IMR-90 (cell line): ENCODE measurements at places on chromosomes 3 and 15.

DNA sequence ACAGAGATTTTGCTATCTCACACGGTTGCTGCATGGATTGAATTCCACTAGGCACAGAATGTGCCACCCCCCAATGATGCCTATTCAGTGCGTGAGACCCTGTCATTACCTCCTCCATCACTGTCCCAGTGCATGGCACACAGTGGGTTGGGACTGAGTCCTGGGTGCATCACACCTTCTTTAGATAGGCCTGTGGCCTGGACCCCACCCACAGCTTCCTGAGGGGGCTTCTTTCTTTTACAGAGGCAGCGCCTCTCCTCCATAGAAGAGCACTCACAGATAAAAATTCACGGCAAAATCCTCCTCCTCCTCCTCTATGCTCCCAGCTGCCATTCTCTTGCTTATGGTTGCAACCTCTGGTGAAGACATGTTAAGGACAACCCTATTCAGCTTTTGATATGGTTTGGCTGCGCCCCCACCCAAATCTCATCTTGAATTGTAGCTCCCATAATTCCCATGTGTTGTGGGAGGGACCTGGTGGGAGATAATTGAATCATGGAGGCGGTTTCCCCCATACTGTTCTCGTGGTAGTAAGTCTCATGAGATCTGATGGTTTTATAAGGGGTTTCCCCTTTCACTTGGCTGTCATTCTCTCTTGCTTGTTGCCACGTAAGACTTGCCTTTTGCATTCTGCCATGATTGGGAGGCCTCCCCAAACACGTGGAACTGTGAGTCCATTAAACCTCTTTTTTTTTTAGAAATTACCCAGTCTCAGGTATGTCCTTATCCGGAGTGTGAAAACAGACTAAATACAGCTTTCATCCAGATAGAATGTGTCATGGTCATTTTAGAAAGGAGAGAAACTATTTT, 147.6 kb downstream of the KLF13 start:
- H3K36me3 ChIP-seq: no peaks in the 10 kb centered on the region
- no peaks in the 10 kb centered on the region for H3K27me3 ChIP-seq
- H3K27ac ChIP-seq: no peak overlapping the region
- DNase-seq: no peak
- H3K4me1 ChIP-seq: peaks cover 14% of the 10 kb centered on the region
- no peak overlapping the region for H3K4me3 ChIP-seq

DNA sequence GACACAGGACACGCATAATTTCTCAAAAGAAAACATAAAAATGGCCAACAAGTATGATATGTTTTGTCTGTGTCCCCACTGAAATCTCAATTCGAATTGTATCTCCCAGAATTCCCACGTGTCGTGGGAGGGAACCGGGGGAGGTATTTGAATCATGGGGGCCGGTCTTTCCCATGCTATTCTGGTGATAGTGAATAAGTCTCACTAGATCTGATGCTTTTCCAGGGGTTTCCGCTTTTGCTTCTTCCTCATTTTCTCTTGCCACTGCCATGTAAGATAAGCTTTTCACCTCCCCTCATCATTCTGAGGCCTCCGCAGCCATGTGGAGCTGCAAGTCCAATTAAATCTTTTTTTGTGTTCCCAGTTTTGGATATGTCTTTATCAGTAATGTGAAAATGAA, 12.1 kb upstream of the POU1F1 start:
- H3K4me1 ChIP-seq: no peaks in the 10 kb centered on the region
- no peak overlapping the region for H3K27ac ChIP-seq
- H3K4me3 ChIP-seq: no peak overlapping the region

DNA sequence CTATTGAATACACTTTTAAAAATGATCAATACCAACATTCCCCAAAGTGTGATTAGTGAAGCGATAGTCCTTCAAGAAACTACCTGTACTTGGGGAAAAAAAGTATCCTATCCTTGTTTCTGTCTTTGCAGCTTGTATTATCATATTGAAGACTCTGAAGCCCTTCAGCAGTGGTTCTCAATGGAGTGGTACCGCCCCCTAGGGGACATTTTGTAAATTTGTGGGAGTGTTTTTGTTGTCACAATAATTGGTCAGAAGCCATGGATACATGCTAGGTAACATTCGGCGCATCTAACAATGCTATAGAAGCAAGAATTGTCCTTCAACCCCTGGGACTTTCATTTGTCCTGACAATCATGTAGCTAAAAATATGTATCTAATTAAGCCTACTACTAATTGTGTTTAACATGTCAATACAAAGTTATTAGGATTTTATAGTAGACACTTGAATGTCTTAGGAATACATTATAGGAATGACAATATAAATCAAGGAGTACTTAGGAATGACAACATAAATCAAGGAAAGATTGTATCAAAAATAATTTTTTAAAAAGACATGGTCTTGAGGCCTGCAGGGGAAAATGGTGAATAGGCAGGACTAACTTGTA, 53.7 kb downstream of the NMD3 start:
- no peaks in the 10 kb centered on the region for H3K27me3 ChIP-seq
- peak; percentile 63 for DNase-seq
- H3K36me3 ChIP-seq: no peaks in the 10 kb centered on the region; the same call in 1 of the 2 replicates
- H3K4me3 ChIP-seq: no peak overlapping the region

DNA sequence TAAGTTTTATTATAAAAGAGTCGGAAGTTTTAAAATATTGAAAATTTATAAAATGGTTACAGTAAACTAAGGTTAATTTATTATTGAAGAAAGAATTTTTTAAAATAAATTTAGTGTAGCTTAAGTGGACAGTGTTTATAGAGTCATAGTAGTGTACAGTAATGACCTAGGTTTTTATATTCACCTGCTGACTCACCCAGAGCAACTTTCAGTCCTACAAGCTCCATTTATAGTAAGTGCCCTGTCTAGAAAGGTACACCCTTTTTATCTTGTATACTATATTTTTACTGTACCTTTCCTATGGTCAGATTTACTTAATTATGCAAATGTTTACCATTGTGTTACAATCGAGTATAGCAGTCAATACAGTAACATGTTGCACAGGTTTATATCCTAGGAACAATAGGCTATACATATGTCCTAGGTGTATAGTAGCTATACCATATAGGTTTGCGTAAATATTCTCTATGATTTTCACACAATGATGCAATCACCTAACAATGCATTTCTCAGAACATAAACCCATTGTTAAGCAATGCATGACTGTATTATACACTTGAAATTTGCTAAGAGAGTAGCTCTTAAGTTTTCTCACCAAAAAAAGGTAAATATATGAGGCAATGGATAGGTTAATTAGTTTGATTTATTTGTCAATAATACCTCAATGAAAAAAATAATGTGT, 106.9 kb upstream of the CD96 start:
- peaks cover 2% of the 10 kb centered on the region; the same call in 1 of the 2 replicates for H3K27me3 ChIP-seq
- H3K36me3 ChIP-seq: no peaks in the 10 kb centered on the region
- H3K27ac ChIP-seq: no peak overlapping the region
- DNase-seq: no peak
- H3K4me3 ChIP-seq: no peak overlapping the region

DNA sequence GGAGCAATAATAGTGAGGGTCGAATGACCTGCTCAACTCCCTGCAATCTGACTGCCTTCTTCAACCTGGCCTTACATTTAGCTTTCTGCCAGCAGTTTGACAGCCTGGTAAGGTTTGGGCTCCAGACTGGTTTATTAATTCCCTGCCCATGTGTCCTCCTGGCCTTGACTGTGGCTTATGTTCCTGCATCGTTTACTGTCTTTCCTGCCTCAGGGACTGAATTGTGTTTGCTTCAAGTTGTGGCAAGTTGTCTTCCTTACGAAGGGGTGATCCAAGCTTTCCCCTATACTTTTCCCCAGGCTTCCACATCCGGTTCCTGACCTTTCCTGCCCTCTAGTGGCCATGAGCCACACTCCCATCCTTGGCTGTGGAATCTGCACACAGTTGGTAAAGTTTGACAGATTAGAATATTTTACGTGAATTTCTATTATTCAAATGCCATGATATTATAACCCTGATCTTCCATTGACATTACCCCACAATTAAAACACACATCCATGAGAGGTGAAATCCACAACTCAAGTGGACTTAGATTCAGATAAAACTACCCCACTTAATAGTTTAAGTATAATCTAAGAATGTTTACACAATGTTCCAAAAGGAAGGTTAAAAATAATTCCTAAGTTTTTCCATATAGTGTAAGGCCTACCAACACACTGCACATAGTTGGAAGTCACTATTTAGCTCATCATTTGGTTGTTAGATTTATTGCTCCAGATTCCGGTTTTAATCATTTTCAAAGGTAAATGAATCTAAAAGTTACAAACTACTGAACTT, 95.7 kb downstream of the NEDD4 start:
- H3K4me1 ChIP-seq: peaks cover 9% of the 10 kb centered on the region
- no peak overlapping the region for H3K4me3 ChIP-seq
- H3K27ac ChIP-seq: peak overlapping the region; percentile 67
- peak; percentile 61 for DNase-seq

DNA sequence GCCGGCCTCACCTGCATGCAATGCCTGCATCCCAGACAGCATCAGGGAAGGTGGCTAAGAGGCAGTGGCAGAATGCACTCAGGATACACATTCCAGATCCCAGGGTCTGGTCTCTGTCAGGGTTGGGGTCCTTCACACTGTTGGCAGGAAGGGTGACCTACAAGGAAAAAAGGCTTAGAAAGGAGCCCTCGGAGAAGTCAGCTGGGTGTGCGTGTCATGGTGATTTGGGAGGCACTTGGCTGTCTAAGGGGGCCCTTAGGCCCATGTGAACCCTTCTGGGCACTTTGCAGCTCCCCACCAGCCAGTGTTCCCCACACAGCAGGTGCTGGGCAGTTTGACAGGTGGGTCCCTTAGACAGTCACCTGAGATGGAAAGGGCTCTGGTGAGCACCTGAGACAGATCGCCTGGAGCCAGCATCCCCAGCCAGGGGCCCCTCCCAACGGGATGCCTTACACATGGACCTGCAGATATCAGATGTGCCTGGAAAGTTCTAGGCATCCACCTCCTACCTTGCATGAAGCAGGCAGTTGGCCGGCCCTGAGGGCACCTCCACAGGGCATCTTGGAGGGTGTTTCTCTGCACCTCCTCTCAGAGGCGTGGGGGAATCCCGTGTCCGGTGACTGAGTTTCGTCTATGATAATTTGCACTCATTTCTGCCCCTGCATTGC, 131.6 kb downstream of the LRRK1 start:
- no peak for DNase-seq
- peaks cover 40% of the 10 kb centered on the region for H3K36me3 ChIP-seq
- H3K4me1 ChIP-seq: peaks cover 4% of the 10 kb centered on the region; the same call in 1 of the 2 replicates
- H3K4me3 ChIP-seq: no peak overlapping the region
- H3K27me3 ChIP-seq: no peaks in the 10 kb centered on the region
- H3K27ac ChIP-seq: no peak overlapping the region
